ENCODE measurements at places on chromosomes 16 and 17. TPM values are rescaled to one million over a fixed set of nuclear protein-coding genes. Genes with fewer than 3 reads are reported as not detected.

MVP gene
- total RNA-seq = 9.2 TPM

OTOP3 gene
- total RNA-seq = not detected

BRD7 gene
- total RNA-seq = 55.8 TPM

FBXL16 gene
- total RNA-seq = 10.8 TPM

IRF8 gene
- total RNA-seq = 7.2 TPM

PMFBP1 gene
- 1.2 TPM for total RNA-seq

EPN3 gene
- 0.23 TPM for total RNA-seq

CIBAR2 gene
- total RNA-seq = 4.8 TPM

ZFPM1 gene
- total RNA-seq = 1.4 TPM

ITGAX gene
- total RNA-seq = 3.0 TPM

ZG16 gene
- total RNA-seq = not detected

PRSS27 gene
- total RNA-seq = 3.9 TPM

TP53TG3C gene
- total RNA-seq = not detected

CDH13 gene
- 42.7 TPM for total RNA-seq

ACAP1 gene
- 0.23 TPM for total RNA-seq

QRICH2 gene
- 7.8 TPM for total RNA-seq

SLFN14 gene
- total RNA-seq = 0.23 TPM

KRT31 gene
- total RNA-seq = 0.23 TPM

IGFBP4 gene
- total RNA-seq = 13.8 TPM

ASGR1 gene
- 20.1 TPM for total RNA-seq

CCDC78 gene
- total RNA-seq = 8.8 TPM

C1QTNF1 gene
- 3.2 TPM for total RNA-seq

CES1 gene
- 1.2 TPM for total RNA-seq

RPA1 gene
- 18.9 TPM for total RNA-seq

WFDC1 gene
- total RNA-seq = 7.6 TPM

RUNDC1 gene
- total RNA-seq = 21.2 TPM

CCDC144A gene
- 20.5 TPM for total RNA-seq

TMIGD1 gene
- total RNA-seq = not detected

GRAPL gene
- total RNA-seq = 0.92 TPM

RSKR gene
- total RNA-seq = 15.9 TPM

RASL10B gene
- 20.3 TPM for total RNA-seq

TPSG1 gene
- total RNA-seq = not detected

LMF1 gene
- 13.4 TPM for total RNA-seq

SHISA6 gene
- 11.8 TPM for total RNA-seq

KRTAP9-4 gene
- total RNA-seq = not detected

COPZ2 gene
- 1.2 TPM for total RNA-seq

CDT1 gene
- total RNA-seq = 7.8 TPM

CTF1 gene
- 0.92 TPM for total RNA-seq

Data from diencephalon (tissue), 1 donor.